ENCODE measurements at places on chromosomes 13 and 19. TPM values are rescaled to one million over a fixed set of nuclear protein-coding genes. Genes with fewer than 3 reads are reported as not detected.
A peak's percentile ranks its signal among the peaks of the same experiment; 100 is the strongest.

GRCh38 chr19:793806-794205 lies 3.4 kb upstream of the PTBP1 start:
- H3K27ac ChIP-seq, result peak overlapping the region; percentile 85
- no peaks in the 10 kb centered on the region for H3K27me3 ChIP-seq
- H3K36me3 ChIP-seq, result no peaks in the 10 kb centered on the region
- no peak for DNase-seq

SLAIN1 gene
- total RNA-seq, result 27.7 TPM

LILRA6 gene
- not detected for total RNA-seq

GRCh38 chr19:3995607-3996006 lies 10.3 kb upstream of the EEF2 start:
- no peaks in the 10 kb centered on the region for H3K27me3 ChIP-seq
- H3K27ac ChIP-seq, result no peak overlapping the region
- no peaks in the 10 kb centered on the region for H3K36me3 ChIP-seq
- H3K4me3 ChIP-seq, result no peak overlapping the region
- no peaks in the 10 kb centered on the region for H3K4me1 ChIP-seq

BST2 gene
- total RNA-seq, result 3.8 TPM

DNA sequence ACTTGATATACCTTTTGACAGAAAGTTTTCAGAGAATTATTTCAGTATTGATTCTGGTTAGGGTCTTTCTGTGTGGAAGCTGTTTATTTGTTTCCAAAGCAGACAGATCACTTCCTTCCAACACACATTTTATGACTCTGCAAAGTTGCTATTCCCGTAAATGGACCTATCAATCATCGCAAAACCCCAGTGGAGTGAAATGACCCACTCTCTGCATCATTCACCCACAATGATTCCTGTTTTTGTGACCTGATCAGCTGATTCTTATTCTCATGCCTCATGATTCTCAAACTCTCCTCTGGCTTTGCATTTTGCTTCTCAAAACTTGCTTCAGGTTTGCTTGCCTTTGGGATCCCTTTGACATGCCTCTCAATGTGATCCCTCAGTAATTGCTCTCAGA lies 453.7 kb downstream of the PCDH17 start:
- H3K4me3 ChIP-seq, result no peak overlapping the region
- H3K36me3 ChIP-seq, result no peaks in the 10 kb centered on the region
- DNase-seq, result no peak
- H3K4me1 ChIP-seq, result no peaks in the 10 kb centered on the region
- no peaks in the 10 kb centered on the region for H3K27me3 ChIP-seq

DNA sequence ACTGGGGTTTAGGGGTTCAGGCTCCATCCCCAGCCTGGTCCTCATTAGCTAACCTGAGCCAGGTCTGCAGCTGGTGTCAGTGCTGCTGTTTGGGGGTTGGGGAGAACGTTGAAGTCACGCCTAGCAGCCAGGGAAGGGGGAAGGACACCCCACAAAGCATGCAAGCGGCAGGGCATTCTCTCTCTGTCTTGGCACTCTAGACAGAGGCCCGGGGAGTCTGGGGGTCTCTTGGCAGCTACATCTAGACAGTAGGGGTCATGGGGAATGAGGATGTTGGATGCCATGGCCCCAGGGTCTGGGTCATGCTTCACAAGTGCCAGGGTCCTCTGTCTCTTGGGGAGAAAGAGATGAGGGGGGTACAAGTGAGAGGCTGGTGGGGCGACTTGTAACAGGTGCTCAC lies 2.6 kb downstream of the ERICH4 start:
- no peak overlapping the region for H3K4me3 ChIP-seq
- DNase-seq, result peak; percentile 42
- H3K36me3 ChIP-seq, result no peaks in the 10 kb centered on the region
- H3K27me3 ChIP-seq, result peaks cover 50% of the 10 kb centered on the region

DNA sequence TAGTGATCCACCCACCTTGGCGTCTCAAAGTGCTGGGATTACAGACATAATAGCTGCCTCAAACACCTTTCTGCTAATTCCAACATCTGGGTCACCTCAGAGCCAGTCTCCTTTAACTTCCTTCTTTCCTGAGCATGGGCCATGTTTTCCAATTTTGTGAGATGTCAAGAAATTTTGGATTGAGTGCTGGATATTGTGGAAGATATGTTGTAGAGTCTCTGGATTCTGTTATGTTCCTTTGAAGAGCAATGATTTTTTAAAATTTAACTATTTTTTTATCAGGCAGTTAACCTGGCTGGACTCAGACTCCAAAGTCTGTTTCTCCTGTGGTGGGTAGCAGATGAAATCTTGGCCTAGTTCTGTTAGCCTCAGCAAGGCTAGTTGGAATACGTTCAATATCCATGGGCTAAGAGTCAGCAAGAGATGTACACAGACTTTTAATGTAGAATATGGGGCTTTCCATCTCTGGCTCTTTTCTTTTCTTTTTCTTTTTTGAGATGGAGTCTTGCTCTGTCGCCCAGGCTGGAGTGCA lies 22.0 kb downstream of the CERS4 start:
- no peak for DNase-seq
- H3K27me3 ChIP-seq, result no peaks in the 10 kb centered on the region
- H3K4me1 ChIP-seq, result no peaks in the 10 kb centered on the region
- no peak overlapping the region for H3K27ac ChIP-seq
- H3K36me3 ChIP-seq, result peaks cover 8% of the 10 kb centered on the region

ZNF66 gene
- total RNA-seq, result 12.1 TPM

GRCh38 chr19:47351548-47351947 lies 2.4 kb downstream of the DHX34 start:
- DNase-seq, result no peak
- peaks cover 20% of the 10 kb centered on the region for H3K36me3 ChIP-seq
- H3K27me3 ChIP-seq, result no peaks in the 10 kb centered on the region

ENOX1 gene
- total RNA-seq, result 7.5 TPM

DNA sequence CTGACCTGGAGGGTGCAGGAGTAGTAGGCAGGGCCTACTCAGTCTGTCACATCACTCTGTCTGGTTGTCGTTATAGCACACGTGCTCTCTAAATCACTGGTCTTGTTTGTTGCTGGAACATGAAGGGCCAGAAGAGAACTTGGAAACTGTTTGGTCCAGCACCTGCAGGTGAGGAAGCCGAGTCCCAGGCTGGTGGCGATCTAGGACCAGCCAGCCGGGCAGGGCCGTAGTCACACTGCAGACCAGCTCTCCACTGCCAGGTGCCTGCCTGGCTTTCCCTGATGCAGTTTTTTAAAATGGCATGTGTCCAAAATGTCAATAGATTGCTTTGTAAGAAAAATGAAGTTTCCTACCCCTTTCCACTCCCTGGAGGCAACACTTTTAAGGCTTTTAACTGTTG lies 53.7 kb downstream of the GGACT start:
- no peak overlapping the region for H3K4me3 ChIP-seq
- H3K27ac ChIP-seq, result no peak overlapping the region
- no peaks in the 10 kb centered on the region for H3K27me3 ChIP-seq
- no peak for DNase-seq

DNA sequence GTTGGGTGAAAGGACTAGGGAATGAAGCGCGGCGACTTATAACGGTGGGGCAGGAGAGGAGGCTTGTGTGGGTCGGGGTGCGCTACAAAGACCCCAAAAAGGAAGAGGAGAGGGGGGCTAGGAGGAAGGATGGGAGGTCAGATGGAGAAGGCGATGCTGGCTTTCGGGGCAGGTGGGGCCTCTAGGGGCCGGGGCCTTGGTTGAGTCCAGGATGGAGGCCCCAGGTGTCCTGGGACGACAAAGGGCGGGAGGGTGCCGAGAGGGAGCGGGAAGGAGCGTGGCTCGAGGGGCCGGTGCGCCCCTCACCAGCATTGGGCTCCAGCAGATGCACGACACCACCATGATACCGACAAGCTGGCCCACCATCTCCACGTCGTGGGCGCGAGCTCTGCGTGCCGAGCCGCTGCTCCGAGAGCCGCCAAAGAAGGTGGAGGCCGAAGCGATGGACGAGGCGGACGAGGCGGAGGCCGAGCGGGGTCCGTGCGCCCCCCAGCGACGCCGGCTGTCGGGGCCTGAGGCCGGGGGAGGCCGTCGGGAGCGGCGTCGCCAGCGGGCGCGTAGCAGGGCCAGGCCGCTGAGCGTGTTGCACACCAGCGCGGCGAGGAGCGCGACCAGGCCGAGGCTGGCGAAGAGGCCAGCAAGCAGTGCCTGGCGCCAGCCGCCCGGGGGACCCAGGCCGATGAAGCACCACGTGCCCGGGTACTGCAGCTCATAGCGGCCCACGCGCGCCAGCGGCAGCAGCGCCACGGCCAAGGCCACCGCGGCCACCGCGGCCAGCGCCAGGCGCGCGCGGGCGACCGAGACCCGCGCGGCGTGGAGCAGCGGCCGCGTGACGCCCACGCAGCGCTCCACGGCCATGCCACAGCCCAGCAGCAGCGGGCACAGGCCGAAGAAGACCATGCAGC lies 1.8 kb downstream of the PTGER1 start:
- no peak for DNase-seq
- peaks cover 4% of the 10 kb centered on the region for H3K36me3 ChIP-seq
- H3K27me3 ChIP-seq, result peaks cover 3% of the 10 kb centered on the region
- no peak overlapping the region for H3K4me3 ChIP-seq
- H3K27ac ChIP-seq, result peak overlapping the region; percentile 13

GRCh38 chr19:377801-378581 lies 31.0 kb downstream of the C2CD4C start:
- H3K27me3 ChIP-seq, result peaks cover 8% of the 10 kb centered on the region
- H3K27ac ChIP-seq, result no peak overlapping the region
- no peaks in the 10 kb centered on the region for H3K4me1 ChIP-seq
- no peak for DNase-seq
- no peaks in the 10 kb centered on the region for H3K36me3 ChIP-seq

CEACAM4 gene
- not detected for total RNA-seq

ZNF560 gene
- not detected for total RNA-seq

DNA sequence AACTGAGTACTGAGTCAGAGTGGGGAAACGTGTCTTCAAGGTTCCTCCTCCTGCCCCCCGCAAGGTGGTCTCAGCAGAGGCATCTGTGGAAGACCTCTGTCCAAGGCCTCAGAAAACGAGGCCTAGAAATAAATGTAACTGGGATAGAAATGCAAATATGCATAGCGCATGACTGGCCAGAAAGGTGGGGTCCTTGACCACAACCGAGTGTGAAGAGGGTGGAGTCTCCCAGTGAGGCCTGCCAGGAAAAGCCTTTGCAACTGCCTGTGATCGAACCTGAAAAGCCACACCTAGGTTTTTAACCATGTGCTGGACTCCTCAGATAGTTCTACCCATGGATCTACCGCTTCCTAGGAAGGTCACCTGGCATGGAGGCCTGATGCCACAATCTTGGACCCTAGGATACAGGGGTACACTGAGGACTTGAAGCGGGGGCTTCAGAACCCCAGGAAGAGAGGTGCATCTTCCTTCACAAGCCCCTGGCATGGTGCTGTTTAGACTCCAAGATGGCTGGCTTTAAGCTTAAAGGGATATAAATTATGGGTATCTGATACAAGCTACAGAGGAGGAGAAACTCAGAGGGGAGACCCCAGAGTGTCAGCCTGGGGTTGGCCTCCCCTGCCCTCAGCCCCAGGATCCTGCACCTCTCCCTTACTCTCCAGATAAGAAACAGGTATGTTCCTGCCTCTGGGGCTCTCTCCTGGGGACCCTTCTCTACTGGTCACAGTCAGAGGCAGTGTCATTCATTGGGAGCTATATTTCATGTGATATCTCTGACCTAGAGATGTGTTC lies 18.3 kb upstream of the SIGLEC6 start:
- no peaks in the 10 kb centered on the region for H3K36me3 ChIP-seq
- no peaks in the 10 kb centered on the region for H3K4me1 ChIP-seq
- H3K4me3 ChIP-seq, result no peak overlapping the region
- no peak overlapping the region for H3K27ac ChIP-seq
- no peak for DNase-seq
- peaks cover 8% of the 10 kb centered on the region for H3K27me3 ChIP-seq

ATXN8OS gene
- total RNA-seq, result not detected

TMEM255B gene
- 1.9 TPM for total RNA-seq

All from type B pancreatic cell (in vitro differentiated cells).